ENCODE measurements at places on chromosomes 7 and 10.

- DNase-seq = no peak
Observed at GRCh38 chr7:23014681-23015080, 751 bp upstream of the HYCC1 start.

DNA sequence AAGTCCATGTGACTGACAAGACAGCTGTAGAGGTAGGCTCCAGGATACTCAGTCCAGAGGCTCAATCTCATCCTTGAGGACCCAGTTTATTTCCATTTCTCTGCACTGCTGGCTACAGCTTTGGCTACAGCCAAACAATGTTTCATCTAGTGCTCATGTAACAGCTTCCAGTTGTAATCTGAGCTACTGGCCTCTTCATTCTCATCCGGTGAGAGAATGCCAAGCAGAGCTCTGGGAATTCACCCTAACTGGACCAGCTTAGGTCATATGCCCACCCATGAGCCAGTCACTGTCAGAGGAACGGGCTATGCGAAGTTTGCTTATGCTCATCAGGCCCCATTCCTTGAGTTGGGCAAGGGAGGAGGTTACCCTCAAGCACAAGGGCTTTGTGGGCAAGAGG lies 192.9 kb downstream of the EVX1 start:
- no peak for DNase-seq

GRCh38 chr10:1474376-1475097 lies 262.8 kb downstream of the ADARB2 start:
- DNase-seq = no peak

- DNase-seq = no peak
Observed at GRCh38 chr7:122682815-122683550, 15.9 kb downstream of the RNF133 start.

DNA sequence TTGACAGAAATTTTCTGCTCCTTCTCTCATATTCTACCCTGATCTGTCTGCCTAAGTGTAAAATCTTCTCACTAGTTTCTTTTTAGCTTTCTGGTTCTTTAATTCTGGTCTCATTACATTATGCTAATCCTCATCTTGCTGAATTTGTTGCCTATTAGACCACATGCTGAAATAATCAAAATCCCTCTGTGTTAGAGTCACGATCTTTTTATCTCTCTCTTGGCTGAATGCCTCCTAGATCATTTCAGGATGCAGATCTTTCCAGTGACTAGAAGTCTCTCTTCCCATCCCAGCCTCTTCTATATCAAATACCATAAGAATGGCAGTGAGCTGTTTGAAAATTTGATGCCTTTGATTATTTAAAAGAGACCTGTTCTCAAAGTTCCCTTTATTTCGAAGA lies 661.9 kb downstream of the SORCS1 start:
- DNase-seq = no peak

GRCh38 chr10:103811463-103811862 lies 43.9 kb downstream of the SH3PXD2A start:
- no peak for DNase-seq

GRCh38 chr10:3319811-3320226 lies 147.2 kb upstream of the PITRM1 start:
- DNase-seq = no peak

DNA sequence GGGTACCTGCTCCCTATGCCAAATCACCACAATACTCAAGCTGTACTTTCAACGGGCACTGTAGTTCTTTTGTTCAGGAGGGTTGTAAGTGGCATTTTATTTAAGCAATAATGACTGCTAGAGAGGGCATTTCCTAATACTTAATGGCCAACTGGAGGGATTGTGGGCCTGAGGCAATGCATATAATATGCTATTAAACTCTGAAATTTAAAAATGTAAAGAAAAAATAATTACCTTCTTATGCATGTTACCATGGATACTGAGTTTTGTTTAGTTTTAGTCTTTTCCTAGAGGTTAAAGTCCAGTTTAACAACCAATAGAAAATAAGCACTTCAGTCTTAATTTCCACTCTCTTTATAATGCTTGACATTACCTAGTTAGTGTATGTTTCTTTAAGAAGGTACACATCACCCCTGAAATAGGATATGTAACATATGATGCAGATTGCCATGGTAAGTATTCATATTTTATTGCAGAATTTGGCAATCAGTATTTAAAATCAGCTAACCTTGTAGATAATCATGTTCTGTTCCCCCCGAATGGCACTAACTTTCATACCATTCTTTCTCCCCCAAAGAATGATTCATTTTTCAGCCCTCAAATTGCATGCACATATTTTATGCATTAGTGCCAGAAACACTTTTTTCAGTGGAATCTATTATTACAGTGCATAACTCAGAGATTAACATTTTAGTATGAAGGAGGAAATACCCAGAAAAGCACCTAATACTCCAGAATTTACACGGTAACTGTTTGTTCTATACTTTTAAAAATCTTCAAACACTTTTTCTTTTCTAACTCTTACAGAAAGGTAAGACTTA lies 90.3 kb upstream of the ZNF438 start:
- no peak for DNase-seq

GRCh38 chr10:22629126-22629525 lies 85.3 kb downstream of the PIP4K2A start:
- no peak for DNase-seq

- DNase-seq = no peak
Observed at GRCh38 chr7:295155-296154, 5.5 kb downstream of the FOXL3 start.

GRCh38 chr10:21724020-21724589 lies 190.1 kb downstream of the MLLT10 start:
- DNase-seq = peak; percentile 29

DNA sequence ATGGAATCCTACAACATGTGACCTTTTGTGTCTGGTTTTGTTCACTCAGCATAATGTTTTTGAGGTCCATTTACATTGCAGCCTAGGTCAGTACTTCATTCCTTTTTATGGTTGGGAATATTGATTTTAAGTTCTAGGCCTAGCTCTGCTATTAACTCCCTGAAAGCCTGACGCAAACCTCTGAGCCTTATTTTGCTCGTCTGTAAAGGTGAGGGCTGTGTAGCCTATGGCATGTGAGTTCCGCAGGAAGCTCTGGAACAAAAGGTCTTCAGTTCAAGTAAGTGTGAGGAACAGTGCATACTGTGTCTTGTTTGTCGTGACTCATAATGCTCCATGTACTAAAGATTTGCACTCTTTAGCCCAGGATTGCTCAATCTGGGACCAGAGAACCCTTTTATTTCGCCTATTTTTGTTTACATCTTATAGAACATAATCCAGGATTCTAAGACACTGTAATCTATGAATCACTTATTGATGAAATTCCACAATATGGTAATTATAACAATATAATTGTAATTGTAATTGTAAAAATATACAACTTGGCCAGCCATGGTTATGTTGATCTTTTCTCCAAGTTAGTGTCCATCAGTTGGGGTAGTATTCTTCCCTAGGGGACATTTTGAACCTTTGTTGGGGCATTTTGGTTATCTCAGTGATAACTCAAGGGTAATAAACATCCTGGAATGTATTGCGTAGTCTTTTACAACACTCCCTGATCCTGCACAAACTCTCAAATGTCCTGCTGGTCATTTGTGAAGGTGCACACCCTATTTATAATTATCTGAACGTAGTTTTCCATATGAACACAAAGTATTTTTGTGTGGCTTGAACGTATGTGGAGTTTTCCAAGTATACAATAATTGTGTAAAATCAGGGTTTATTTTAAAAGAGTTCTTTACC lies 184.7 kb downstream of the VTI1A start:
- DNase-seq = no peak

Data from A549 (cell line).